ENCODE measurements at places on chromosomes 5 and 9.

- DNase-seq: no peak
Observed at GRCh38 chr5:113971454-113971853, 390.4 kb upstream of the KCNN2 start.

DNA sequence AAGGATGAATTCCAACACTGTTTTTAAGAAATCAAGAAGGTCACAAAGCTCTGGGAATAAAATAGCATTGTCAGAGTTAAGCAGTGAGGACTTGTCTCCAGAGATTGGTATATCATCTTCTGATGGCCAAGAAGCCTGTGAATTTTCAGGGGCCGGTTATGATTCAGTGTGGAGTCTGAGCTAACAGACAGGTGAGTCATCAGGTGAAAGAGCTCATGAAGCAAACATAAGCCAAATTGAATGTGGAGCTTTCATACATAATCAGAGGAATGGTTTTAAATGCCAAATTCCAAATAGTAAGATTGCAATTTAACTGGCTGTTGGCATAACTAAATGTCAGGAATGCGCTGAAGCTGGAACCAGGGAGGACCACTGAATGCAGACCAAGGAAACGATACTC, 494.2 kb downstream of the MTRR start:
- DNase-seq: no peak

- no peak for DNase-seq
Observed at GRCh38 chr5:64834037-64834436, 65.3 kb downstream of the CWC27 start.

- peak; percentile 22 for DNase-seq
Observed at GRCh38 chr9:77751341-77752091, 103.4 kb upstream of the GNA14 start.

DNA sequence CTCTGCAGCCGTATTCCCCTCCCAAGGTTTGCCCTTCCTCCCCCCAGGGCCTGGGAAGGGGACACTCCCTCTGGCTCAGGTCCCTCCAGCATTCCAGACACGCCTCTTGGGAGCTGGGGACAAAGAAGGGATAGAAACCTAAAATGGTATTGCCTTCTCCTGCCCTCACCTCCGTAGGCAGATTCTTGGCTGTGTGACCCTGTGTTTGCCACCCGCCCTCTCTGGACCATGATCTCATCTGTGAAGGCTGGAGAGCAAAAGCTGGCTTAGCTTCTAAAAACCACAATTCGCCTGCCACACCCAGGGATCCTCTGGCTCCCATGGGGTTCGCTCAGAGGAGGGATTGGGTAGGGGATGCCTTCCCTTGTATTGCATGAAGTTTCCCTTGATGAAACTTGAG, 7.7 kb downstream of the AQP3 start:
- DNase-seq: no peak

DNA sequence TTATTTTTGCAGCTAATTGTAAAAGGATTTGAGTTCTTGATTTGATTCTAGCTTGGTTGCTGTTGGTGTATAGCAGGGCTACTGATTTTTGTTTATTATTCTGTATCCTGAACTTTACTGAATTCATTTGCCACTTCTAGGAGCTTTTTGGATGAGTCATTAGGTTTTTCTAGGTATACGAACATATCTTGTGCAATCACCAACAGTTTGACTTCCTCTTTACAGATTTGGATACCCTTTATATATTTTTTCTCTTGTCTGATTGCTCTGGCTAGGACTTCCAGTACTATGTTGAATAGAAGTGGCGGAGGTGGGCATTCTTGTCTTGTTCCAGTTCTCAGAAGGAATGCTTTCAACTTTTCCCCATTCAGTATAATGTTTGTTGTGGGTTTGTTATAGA, 210.8 kb downstream of the FGF10 start:
- DNase-seq: no peak

- no peak for DNase-seq
Observed at GRCh38 chr9:93467062-93467416, 13.7 kb upstream of the FAM120AOS start.

GRCh38 chr5:176152191-176152929, 85.9 kb upstream of the SIMC1 start:
- no peak for DNase-seq

DNA sequence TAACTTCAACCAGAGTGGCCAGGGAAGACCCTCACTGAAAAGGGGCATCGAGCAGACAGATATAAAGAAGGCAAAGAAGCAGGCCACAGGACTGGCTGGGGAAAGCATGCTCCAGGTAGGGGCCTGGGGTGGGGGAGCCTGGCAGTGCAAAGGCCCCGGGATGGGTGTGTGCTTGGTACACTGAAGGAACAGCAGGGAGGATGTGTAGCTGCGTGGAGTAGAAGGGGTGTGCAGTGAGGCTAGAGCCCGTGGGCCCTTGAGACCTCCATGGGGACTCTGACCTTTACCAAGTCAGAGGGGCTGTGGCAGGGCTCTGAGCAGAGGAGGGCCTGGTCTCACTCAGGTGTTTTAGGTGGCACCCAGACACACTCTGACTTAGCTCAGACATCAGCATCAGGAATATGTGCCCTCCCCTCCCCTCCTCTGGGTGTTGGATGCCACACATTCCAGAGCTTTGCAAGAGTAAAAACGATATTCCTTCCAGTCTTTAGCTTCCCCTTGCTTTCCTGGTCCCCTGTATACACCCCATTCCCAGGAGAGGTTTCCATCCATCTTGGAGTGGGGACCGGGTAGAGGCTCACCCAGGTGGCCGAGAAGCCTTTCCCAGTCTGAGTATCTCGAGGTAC, 7.6 kb downstream of the TRIM7 start:
- no peak for DNase-seq

DNA sequence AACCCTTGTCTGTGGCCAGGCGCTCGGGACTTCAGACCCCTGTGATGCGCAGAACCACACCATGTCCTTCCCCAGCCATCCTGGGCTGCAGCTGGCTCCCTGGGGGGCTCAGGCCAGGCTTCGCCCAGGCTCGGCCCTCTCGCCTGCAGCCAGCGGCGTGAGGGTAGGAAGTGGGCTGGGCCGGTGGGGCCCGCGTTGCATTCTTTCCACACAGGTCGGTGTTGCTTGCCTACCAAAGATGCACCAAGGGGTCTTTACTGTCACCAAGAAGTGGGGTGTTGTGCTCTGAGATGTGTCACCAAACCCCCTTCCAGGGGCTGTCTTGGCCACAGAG, 48.3 kb upstream of the RNF130 start:
- DNase-seq: no peak

DNA sequence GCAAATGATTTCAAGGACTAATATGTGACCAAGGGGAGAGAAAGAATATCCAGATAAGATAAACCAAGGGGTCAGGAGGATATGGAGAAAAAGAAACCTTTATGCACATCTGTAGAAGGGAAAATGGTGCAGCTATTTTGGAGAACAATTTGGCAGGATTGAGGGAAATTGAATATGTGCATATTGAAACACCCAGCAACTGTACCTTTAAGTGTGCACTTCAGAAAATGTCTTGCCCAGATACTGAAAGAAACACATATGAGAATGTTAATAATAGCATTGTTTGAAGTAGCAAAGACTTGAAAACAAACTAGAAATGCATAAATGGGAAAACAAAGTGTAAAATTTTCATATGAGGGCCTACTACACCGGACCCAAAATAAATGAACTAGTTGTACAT, 599.6 kb downstream of the PSAT1 start:
- no peak for DNase-seq

GRCh38 chr5:135085133-135085935, 51.3 kb upstream of the PITX1 start:
- DNase-seq: no peak

GRCh38 chr5:968881-969280, 39.7 kb upstream of the NKD2 start:
- DNase-seq: no peak

- peak; percentile 84 for DNase-seq
Observed at GRCh38 chr9:19186232-19186631, 44.3 kb upstream of the DENND4C start.

- DNase-seq: no peak
Observed at GRCh38 chr9:119526698-119527097, 157.5 kb upstream of the BRINP1 start.

DNA sequence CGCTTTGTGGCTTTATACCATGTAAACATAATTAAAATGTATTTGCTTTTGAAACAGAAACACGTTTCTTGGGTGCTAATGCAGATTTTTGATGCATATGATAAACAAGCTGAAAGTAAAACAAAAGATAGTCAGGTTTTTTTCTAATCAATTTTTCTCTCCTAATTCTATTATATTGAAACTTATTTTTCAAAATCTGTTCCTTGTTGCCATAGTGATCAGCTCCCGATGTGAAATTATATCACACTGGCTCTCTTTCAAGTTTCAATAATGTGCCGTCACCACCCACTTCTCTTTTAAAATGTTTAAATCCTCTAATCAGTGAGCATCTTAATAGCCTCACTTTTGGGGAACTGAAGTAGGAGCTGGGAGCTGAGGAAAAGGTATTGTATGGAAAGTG, 36.4 kb upstream of the DAPK1 start:
- DNase-seq: no peak

DNA sequence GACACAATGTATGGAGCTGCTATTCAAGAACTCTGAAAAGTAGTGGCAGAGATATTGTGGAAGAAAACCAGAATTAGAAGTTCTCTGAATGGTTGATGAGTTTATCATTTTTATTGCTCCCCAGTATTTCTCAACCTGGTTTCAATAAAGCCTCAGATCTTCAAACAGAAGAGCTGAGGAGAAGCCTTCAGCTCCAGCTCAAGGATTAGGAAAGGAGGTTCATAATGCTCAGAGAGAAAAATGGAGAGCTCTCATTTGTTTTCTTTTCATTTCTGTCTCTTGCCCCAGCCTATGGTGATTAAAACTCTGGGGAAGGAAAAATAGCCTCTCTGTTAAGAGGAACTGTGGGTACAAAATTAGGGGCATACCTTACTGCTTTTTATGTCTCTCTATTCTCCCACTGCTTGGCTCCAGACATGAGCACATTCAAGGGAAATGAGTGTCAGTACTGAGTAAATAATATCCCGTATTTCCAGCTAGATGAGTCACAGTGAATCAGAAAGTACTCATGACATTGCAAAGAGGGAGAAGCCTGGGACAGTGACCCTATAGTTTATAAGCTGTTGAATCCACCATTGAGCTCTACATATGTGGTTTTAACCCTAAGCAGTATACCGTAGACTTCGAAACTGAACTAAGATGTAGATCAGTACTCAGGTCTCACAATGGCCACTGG, 138.1 kb downstream of the EMB start:
- DNase-seq: no peak

DNA sequence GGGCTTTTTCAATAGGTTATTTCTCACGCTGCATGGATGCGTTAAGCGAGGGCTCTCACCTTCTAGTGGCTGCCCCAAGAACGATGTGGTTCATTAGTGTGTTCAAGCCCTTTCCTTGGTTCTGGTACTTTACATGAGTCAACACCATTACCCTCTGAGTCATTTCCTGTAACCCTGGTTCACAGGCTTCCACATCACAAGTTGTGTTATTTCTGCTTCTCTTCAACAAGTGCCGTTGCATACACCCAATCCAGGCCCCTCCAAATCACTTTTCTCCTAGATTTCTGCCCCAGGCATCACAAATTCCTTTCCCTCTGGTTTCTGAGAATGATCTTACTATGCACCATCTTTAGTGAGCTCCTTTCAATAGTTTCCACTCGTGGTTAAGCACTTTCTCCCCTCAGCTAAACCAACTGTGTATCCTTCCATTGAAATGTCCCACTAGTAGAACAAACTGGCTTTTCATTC, 69.5 kb upstream of the RAD23B start:
- peak; percentile 83 for DNase-seq

- DNase-seq: peak; percentile 64
Observed at GRCh38 chr9:37146410-37146809, 26.0 kb downstream of the ZCCHC7 start.

DNA sequence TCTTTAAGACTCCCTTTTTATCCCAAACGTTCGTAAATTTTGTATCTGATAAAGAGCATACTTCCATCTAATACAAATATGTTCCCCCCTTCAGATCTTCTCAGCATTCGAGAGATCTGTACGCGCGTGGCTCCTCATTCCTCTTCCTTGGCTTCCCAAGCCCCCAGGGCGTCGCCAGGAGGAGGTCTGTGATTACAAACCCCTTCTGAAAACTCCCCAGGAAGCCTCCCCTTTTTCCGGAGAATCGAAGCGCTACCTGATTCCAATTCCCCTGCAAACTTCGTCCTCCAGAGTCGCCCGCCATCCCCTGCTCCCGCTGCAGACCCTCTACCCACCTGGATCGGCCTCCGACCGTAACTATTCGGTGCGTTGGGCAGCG, 19.9 kb downstream of the CDKN2A start:
- no peak for DNase-seq

GRCh38 chr9:6229619-6230018, 14.0 kb downstream of the IL33 start:
- DNase-seq: no peak

DNA sequence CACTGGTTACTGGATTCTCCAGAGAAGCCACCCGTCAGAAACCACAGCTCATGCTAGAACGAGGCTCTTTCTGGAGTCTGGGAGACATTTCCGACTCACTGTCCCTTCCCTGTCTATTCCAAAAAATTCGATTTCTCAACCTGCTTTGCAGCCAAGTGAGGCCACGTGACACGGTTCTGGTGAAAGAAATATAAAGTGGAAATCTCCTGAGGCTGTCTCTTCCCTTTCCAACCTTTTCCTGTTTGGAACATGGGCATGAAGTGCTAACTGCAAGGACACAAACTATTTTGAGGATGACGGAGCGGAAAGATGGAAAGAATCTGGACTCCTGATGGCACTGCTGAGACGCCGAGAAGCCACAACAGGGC, 6.1 kb upstream of the PTGS1 start:
- no peak for DNase-seq

DNA sequence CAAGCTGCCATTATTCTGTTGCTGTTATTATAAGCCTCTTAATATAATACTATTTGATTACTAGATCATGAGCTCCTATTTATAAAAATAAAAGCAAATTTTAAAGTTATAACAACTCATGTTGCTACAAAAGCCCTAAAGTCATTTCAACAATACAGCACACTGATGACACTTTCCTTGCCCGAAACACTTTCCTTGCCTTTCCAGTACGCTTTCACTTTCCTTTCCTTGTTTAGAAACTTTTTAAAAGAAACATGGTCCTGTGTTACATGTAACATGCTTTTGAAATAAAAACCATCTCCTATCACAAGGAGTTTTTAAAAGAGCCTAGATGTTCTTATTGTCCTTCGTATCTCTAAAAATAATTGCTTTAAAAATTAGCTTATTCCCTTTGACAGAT, 688.4 kb downstream of the PTPRD start:
- DNase-seq: peak; percentile 13

- DNase-seq: no peak
Observed at GRCh38 chr5:166938071-166938470, 1353.4 kb upstream of the WWC1 start.

DNA sequence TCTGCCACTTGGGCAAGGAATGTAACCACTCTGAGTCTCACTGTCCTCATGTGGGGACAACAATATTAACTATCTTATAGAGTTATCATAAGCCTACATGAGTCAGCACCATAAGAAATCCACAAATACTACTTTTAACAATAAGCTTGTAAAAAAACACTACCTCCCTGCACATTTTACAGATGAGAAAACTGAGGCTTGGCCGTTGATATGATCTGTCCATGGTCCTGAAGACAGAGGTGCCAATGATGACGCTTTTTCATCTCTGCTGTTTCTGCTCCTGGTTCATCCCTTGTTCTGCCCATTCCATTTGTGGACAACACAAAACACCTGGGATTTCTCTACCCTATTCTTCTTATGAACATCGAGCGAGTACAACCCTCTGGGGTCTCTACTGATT, 23.4 kb upstream of the STRBP start:
- no peak for DNase-seq

All from inflammatory macrophage treated with lipopolysaccharide for 1 hour (primary cell).